Astrocyte (in vitro differentiated cells and primary cell): ENCODE measurements at places on chromosomes 16 and 17. TPM values are rescaled to one million over a fixed set of nuclear protein-coding genes. Genes with fewer than 3 reads are reported as not detected.

GRCh38 chr16:88743693-88744576 lies 37.6 kb downstream of the CTU2 start:
- no peaks in the 10 kb centered on the region for H3K4me1 ChIP-seq
- no peak for DNase-seq
- no peak overlapping the region for H3K27ac ChIP-seq
- H3K36me3 ChIP-seq = peaks cover 2% of the 10 kb centered on the region
- H3K4me3 ChIP-seq = no peak overlapping the region

DNA sequence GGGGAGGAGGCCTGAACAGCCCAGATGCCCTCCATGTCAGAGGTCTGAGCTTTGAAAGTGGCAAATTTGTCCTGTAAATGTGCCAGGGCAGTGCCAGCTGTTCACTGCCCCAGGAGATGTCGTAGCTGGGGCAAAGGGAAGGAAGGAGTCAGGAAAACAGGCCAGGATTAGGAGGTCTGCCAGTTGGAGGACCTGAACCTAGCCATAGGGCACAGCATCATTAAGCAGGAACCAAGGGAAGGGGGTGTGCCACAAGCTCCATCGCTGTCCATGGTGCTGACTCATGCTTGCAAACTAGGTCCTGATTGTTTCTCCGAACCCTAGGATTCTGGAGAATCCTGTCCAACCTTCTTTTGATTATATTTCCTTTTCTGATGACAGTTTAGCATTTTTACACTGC lies 124.2 kb downstream of the TMEM132E start:
- H3K27ac ChIP-seq = no peak overlapping the region
- no peaks in the 10 kb centered on the region for H3K4me1 ChIP-seq
- no peaks in the 10 kb centered on the region for H3K36me3 ChIP-seq

DNA sequence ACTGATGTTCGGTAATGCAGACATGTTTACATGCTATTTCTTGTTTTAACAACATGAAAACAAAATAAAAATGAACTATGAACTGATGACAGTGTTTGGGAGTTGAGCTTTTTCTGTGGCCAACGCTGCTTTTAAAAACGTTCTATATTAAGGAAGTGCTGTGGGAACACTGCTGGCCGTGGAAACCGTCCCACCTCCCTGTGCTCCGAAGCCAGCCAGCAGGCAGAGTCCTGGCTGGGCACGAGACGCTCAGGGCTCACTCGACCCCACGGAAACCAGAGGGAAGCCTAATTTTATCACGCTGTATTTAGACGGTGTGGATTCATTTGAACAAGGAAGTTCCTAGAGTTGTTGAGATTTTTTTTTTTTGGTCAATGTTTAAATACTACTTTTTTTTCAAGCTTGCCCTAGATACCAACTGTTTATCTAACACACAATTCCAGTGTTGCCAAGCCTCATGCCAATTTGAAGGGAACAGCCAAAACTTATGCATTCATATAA lies 25.8 kb downstream of the ADCY9 start:
- no peak overlapping the region for H3K4me3 ChIP-seq
- H3K27ac ChIP-seq = no peak overlapping the region
- no peaks in the 10 kb centered on the region for H3K36me3 ChIP-seq
- no peak for DNase-seq
- no peaks in the 10 kb centered on the region for H3K4me1 ChIP-seq

Gene KRTAP4-1
- not detected in 2 replicates for total RNA-seq

Gene LRRC37A
- 2.2 and 4.2 TPM in 2 replicates for total RNA-seq

Gene OSGIN1
- total RNA-seq = 0.60 and 0.79 TPM in 2 replicates
